CD4-positive, alpha-beta T cell treated with Interleukin-12 subunit alpha and Interleukin-12 subunit beta, for 1 hour (primary cell): ENCODE measurements at places on chromosomes 5 and 9.

GRCh38 chr5:64754066-64754465 lies 14.4 kb downstream of the SREK1IP1 start:
- DNase-seq = no peak

- DNase-seq = no peak
Observed at GRCh38 chr9:38434365-38434764, 10.1 kb upstream of the IGFBPL1 start.

DNA sequence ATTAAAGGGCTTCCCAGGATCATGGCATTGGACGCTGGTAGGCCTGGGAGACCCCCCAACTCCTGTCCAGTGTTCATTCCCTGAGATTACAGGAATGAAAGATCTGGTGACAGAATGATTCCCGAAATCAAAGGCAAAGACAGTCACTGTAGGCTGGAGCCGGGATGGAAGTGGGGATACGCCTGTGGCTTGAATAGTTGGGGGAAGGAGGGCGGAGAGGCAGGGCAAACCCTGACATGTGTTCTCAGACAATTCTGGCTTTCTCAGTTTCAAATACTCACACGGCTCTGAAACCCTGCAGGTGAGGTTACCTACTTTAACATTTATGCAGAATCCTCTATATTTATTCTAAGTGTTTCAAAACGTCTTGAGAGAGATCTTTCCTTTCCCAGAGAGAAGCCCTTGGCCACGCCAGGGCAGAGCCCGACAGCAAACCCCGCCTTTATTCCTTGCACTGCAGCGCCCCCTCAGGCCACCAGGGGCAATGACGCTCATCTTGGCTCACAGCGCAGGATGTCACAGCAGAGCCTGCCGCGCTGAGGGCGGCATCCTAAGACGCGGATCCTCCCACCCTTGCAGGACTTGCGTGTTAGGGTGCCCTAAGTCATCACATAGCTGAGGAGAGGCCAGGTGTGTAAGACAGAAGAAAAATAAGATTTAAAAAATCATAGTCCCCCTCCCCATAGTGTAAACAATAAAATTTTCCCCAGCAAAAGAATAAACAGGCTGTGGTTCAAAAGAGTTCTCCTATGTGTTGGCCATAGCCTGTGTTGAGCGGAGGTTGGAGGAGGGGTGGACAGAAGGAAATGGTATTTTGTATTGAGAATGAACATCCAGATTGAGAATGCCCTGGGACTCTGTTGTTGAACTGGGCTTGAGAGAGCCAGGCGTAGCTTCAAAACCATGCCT lies 284.5 kb downstream of the NTRK2 start:
- DNase-seq = peak; percentile 24

DNA sequence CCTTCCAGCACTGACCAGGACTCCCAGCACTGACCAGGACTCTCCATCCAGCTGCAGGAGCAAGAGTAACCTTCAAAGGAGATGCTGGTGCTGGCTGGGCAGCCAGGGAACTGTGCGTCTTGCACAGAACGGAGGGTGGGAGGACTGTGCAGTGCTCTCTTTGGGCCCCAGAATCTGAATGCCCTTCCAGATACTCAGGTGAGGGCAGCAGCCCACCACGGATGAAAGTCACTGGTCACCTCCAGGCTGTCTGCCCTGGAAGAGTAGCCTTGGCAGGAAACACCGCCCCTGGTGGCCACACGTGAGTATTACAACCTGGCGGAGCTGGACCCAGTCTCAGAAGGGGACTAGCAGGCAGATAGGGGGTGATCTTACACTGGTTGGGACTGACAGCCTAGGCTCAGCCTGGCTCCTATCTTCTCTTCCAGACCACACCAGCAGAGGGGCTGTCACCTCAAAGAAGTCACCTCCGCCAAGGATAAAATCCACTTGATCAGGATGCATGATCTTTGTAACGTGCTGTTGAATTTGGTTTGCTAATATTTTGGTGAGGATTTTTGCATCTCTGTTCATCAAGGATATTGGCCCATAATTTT lies 4.8 kb upstream of the SARDH start:
- peak; percentile 64 for DNase-seq

DNA sequence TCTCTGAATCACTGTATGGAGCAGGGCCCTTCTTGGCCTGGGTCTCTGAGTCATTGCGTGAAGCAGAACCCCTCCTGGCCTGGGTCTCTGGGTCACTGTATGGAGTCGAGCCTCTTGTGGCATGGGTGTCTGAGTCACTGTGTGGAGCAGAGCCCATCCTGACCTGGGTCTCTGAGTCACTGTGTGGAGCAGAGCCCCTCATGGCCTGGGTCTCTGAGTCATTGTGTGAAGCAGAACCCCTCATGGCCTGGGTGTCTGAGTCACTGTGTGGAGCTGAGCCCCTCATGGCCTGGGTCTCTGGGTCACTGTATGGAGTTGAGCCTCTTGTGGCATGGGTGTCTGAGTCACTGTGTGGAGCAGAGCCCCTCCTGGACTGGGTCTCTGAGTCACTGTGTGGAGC lies 94.0 kb upstream of the RAPGEF1 start:
- no peak for DNase-seq

- DNase-seq = no peak
Observed at GRCh38 chr9:109020113-109020512, 6.8 kb upstream of the CTNNAL1 start.

DNA sequence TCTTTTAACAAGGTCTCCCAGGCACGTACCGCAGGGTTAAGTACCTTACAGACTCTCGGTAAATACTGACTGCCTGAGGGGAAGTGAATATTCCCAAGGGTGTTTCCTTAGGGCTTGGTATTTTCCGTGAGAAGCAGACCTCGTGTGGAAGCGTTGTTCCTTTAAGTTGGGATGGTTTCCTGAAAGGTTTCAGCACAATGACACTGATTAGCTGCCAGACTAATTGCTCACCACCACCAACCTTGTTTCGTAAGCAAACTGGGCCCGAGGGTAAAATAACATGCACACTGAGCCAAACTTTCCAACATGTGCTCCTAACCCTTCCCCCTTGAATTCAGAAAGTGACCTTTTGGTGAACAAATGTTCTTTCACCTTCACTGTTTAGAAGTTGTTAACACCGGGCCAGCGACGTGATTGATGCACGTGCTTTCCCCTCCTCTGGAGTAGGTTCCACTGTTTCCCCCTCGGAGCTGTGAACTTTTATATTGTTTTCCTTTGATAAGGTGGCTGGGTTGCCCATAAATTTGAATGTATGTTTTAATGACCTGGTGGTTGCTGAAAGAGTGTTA lies 128.1 kb upstream of the RPS23 start:
- no peak for DNase-seq

DNA sequence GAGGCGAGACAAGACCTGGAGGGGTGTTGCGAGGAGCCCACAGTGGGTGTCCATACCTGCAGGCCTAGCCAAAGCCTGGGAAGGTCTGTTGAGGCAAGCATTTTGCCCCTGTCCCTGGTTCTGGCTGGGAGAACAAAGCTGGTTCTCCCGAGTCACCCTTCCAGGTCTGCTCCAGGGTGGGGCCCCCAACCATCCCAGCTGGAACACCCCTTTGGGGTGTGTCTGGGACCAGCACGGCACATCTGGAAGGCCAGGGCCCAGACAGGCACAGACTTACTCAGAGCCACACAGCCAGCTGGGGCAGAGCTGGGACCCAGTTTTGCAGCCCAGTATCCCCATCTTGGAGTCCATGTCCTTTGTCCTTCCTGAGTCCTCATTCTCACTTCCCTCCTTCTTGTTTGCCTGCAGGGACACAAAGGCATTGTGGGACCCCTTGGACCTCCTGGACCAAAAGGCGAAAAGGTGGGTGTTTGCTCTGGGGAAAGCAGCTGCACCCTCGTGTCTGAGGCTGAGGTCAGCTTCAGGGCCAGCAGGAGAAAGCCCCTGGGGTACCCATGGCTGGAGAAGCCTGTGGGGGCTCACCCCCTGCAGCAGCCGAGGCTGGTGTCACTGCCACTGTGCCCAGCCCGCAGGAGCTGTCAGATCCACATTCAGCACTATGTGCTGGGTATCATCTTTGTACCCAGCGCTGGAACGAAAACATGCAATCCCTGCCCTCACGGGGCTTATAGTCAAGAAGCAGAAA lies 38.4 kb upstream of the ORM1 start:
- no peak for DNase-seq

GRCh38 chr5:138386290-138386689 lies 33.8 kb downstream of the KDM3B start:
- no peak for DNase-seq

DNA sequence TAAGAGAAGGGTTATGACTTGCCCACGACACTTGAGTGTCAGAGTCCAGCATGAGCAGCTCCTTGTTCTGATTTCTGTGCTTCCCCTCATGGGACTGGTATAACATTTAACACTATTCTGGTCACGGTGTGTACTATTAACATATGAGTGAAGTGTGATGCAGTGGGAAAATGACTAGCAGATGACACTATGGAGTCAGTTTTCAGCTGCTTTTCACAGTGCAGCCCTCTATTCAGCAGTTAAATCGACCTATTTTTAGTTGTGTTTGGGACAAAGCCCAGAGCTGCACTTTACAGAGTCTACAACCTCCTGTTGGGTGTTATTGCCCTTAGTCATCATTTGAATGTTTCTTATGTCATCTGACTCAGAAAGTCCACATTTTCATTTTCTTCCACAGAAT lies 59.1 kb downstream of the CHSY3 start:
- DNase-seq = no peak

GRCh38 chr9:83029531-83030137 lies 33.3 kb downstream of the RASEF start:
- no peak for DNase-seq

DNA sequence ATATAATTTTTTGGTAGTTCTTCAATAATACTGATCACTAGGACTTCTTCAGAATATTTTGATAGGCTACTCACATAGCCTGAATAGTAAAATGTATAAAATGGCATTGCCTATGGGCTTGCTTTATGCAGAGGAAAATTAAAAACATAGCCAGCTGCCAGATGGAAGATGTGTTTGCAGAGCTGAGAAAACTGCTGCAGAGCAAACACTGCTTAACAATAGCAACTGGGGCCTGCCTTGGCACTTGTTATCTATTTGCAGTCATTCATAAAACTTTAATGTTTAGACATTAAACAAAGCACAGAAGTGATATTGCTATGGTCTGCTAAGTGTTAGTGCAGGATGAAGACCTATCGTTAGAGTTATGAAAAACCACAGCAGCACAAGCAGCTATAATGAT lies 151.5 kb upstream of the SMC2 start:
- DNase-seq = no peak

- no peak for DNase-seq
Observed at GRCh38 chr5:16700081-16700480, 83.3 kb upstream of the RETREG1 start.

- no peak for DNase-seq
Observed at GRCh38 chr9:134752471-134753168, 111.0 kb downstream of the COL5A1 start.

DNA sequence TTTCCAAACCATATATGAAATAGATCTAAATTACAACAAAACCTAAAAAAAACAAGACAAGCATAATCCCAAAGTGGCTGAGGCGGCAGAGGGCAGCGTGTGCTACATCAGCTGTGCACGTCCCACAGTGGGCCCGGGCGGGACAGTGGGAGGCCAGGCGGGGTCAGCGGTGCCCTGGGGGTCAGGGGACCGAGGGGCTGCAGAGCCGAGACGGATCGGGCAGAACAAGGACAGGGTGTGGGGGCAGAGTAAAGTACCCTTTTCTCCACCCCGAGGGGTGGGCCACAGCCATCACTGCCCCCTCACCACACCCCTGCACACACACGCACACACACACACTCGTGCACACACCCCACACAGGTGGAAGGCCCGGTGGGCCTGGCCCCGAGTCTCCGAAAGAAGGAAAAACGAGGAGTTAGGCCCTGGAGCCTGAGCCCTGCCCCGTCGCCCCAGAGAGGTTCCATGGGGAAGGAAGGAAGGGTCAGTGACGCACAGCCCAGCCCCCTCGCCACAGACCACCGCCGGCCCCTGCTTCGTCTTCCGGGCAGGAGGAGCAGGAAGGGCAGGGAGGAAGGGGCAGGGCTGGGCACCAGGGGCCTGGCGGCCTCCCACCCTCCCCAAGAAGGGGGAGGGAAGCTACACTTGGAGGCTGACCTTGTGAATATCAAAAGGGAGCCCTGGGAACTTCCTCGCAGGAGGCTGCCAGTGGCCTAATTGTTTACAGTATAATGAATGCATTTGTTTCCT lies 49.6 kb upstream of the UBAC1 start:
- DNase-seq = no peak

DNA sequence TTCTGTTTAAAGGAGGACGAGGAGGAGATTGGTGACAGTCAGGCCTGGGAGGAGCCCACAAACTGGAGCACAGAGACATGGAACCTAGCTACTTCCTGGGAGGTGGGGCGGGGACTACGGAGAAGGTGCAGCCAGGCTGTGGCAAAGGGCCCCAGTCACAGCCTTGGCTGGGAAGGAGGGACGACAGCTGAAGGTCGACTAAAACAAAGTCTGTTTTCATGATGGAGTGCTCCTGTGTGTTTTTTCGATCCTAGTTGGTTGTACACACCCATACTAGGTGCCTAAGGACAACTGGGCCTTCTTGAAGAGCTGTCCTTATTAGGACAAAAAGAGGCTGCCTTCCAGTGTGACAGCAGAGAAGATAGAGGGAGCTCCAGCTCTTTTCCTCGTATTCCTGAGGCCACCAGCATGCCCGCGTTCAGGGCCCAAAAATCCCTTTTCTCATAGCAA lies 2.9 kb downstream of the CCDC107 start:
- no peak for DNase-seq

- no peak for DNase-seq
Observed at GRCh38 chr9:122370303-122370702, 521 bp upstream of the PTGS1 start.

GRCh38 chr5:84379749-84380148 lies 4.9 kb downstream of the EDIL3 start:
- DNase-seq = no peak

DNA sequence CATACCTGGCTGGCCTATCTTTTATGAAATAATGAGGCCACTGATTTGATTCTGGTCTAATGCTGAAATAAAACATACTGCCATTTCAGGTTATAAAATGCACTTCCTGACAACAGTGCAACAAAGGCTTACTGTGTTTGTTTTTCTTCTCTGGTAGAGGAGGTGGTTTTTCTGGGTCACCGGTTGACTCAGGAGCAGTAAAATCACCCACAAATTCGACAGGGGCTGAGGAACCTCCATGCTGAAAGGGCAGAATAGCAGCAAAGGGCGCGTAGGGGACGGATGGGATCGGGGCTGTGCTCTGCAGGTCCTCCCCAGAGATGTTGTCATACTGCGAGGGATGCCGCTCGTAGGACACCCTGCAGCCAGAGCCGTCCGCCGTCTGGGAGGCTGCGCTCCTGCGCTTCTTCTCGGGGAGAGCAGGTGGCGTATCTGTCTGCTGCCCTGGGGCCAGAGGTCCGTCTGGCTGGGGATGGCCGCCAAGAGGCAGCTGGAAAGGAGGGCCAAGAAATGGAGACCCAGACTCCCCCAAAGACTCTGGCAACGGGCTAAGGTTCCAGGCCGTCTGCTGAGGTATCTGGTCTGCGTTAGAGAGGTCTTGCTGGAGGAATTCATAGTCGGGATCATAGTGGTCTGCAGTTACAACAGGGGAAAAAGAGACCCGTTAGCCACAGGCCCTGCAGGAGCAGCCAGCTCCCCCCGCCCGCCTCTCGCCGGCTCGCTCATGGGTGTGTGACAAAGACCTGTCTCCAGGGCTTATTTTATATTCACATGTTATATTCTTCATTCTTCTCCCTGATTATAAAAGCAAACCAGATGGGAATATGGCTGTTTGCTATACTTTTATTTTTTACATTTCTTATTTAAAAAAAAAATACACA lies 80.7 kb downstream of the PRRT1B start:
- peak; percentile 38 for DNase-seq
